ENCODE measurements at places on chromosomes 6 and 20.

DNA sequence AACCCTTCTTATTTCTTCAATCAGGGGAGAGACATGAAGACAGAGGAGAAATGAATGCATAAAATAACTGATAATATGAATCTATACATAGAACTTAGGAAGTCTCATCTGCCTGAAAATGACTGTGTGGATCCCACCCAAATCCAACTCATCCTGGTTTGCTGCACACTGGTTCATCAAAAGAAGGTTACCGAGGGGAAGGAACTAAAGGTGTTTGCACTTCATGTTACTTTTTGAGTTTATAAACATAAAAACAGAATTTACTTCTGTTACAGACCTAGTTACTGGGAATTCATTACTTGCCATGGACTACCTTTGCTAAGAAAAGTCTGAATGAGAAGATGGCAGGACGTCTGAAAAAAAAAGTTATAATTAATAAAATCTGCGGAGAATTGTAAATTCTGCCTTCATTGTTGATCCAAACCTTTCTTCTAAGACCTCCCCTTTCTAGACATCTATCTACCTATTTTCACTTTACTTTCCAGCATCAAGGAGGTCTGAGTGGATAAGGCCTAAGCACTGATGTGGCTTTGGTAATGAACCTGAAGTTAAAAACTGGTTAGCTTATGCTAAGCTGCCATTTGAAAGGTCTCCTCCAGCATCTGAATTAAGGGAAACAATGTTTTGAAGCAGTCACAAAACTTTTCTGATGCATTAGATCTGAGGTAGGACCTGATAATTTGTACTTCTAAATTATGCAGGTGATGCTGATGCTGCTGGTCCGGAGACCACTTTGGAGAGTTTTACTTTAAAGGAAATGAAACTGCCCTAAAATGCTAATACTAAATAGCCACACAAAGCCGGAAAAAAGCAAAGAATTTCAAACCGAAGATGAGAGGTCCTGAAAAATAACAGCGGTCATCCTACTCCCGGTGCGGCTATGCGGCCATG, 84.0 kb downstream of the HFE start:
- peak; percentile 33 for DNase-seq

GRCh38 chr20:37711994-37712964, 18.4 kb downstream of the CTNNBL1 start:
- no peak for DNase-seq

DNA sequence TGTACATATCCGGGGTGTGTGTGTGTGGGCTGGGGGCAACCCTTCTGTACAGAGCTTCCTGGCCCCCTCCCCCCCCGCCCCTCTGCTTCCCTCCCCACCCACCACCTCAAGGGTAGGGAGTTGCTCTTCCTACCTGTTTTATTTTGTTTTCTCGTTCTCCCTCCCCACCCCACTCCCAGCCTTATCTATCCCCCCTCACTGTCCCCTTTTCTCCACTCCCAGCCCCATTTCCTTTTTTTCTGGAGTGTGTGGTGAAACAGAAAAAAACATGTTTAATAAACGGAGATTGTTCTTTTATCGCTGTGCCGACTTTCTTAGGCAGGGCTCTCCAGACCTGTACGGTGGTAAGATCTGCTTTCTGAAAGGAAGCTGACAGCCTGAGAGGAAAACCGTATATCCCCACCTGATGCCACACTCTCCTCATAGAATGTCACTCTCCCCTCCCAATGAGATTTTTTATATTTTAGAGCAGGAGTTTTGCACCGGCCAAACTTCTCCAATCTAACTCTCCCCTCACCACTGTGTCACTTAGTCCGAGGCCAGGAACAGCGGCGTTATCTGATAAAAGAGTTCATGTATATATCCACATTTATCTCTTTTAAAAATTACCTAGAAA, 875 bp upstream of the ZBTB9 start:
- peak; percentile 18 for DNase-seq

DNA sequence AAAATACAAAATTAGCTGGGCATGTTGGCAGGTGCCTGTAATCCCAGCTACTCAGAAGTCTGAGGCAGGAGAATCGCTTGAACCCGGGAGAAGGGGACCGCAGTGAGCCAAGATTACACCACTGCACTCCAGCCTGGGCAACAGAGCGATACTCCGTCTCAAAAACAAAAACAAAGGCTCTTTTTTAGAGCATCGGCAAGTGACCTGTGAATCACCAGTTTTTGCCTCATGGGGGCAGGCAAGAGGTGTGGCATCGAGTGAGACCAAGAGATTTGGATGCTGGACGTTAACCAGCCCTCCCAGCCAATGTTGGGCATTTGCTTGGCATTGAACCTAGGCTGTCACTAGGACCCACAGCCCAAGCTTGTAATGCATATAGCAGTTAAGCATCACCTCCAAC, 14.6 kb upstream of the CDK5RAP1 start:
- peak; percentile 11 for DNase-seq

DNA sequence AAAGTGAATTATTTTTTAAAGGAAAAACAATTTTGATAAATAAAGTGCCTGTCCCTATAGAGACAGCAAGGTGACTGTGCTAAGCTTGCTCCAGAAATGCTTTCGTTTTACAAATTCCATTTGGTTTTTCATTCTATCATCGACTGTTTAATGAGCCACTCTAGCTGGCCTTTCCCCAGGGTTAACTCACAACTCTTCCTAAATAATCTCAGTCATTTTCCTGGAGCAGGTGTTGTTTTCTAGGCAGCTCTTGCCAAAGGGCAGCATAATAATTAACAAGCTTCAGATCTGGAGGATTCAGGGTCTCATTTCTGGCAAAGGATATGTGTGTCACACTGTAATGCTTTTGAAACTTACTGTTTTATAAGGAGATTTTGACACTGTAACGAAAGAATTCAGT, 184.2 kb downstream of the KHDC1L start:
- DNase-seq = no peak

DNA sequence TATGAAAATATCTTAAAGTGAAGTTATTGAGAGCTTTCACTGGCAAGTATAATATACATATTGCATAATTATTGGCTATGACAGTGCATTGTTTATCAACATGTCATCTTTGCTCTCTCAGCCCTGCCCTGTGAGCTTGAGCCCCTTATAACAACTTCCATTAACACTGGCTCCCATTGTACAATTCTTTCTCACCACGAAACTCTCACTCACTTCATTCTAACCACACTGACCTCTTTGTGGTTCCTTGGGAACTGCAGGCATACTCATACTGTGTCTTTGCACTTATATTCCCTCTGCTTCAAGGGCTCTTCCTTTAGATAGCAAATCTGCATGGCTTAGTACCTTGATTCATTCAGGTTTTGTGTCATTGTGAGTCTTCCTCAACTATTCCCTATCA, 411.8 kb downstream of the CDKAL1 start:
- no peak for DNase-seq

DNA sequence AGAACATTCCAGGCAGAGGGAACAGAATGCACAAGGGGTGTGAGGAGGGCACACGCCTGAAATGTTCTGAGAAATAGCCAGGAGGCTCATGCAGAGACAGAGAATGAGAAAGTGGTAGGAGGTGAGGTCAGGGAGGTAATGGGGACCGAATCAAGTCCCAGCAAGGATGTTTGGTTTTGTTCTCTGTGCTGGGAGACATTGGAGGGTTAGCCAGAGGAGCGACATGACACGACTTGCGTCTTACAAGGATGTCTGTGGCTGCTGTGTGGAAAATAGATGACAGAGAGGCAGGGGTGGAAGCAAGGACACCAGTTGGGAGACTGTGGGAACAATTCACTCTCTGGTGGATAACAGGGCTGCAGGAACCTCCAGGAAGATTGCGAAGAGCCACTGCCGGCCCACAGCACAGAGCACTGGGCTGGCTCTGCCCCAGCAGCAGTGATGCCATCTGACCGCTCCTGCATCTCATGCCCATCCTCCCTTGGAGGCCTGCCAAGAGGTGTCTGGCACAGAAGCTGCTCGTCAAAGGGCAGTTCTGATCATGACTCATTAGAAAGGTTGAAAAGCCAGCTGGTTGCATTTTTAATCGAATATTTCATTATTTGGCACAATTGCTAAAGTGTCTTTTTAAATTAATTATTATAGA, 57.7 kb upstream of the CD83 start:
- no peak for DNase-seq

DNA sequence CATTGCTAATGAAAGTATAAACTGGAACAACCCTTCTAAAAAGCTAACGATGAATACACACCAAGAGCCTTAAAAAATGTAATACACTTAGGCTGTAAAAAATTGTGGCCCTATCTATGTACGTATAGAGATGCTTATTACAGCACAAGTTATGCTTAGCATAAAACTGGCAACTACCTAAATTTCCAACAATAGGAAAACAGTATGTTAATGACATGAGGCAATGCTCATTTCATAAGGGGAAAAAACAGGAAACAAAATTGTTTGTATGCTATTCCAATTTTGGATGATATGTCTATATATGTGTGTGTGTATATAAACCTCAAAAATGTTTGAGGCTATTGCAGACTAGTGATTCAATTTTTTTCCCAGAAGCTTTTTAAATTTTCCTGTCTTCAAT, 82.5 kb downstream of the DTNBP1 start:
- DNase-seq = no peak

- DNase-seq = peak; percentile 30
Measured at GRCh38 chr20:45456632-45457031, 12.9 kb upstream of the WFDC2 start.

DNA sequence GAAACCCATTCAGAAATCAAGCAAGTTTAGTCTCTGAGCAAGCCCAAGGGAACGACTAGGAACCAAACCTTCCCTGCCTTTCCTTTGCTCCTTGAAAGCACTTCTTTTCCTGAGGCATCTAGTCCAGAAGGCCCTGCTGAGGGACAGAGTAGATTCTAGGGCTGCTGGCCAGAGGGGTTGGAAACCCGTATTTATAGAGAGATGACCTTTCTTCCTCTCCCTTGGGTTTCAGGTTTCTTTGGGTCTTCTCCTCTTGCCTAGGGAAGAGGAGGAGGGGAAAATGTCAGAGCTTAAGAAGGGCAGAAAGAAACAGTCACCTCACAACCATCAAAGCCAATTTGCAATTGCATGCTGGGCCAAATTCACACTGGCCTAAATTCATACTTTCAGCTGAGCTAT, 5.8 kb downstream of the APOBEC2 start:
- DNase-seq = no peak

DNA sequence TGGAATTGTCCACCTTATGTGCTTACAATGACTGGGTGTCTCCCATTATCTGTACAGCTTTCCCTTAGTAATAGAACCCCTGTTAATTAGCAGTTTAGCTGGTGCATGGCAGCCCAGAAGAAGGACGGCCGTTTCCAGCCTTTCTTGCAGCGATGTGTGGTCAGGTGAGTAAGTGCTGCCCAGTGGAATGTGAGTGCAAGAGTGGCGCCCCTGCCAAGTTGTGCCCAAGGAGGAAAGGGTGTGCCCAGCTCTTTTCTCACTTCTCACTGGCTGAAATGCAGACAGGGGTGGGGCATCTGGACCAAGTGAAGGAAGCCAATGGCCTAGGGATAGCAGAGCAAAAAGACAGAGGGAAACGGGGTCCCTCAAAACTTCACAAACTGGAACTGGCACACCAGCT, 296.8 kb downstream of the PREX1 start:
- DNase-seq = no peak

- DNase-seq = no peak
Measured at GRCh38 chr6:138987080-138987642, 892 bp downstream of the REPS1 start.

GRCh38 chr6:77015350-77015749, 447.9 kb downstream of the HTR1B start:
- no peak for DNase-seq

DNA sequence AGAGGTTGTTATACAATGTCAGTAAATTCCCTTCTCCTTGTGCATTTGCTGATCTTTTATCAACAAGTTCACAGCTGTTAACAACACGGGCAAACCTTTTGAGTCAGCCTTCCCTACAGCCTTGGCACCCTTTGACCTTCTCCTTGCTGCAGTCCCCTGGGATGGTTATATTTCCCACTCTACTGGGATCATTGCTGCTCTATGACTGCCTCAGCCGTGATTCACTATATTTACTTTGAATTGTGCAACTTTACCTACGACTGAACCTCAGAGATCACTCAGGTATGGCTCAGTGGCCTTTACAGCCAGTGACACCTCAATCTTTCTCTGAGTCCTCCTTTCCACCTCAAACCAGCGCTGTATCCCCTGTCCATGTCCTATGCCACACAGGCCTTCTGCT, 1293.3 kb downstream of the EPHA7 start:
- DNase-seq = no peak

DNA sequence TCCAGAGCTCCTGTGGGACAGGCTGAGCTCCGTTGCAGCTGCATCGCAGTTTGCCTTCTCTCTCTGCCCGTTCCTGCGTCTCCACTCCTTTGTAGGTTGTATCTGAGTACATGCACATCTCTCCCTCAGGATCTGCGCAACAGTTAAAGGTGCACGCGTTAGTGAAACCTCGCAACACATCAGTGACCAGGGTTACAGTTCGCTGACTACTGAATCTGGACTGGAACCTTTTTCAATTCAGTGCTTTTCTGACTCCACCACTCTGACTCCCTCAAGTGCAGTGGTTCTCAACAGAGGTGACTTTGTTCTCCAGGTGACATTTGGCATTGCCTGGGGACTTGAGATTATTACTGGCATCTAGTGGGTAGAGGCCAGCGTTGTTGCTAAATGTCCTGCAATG, 44.0 kb downstream of the UST start:
- DNase-seq = no peak

DNA sequence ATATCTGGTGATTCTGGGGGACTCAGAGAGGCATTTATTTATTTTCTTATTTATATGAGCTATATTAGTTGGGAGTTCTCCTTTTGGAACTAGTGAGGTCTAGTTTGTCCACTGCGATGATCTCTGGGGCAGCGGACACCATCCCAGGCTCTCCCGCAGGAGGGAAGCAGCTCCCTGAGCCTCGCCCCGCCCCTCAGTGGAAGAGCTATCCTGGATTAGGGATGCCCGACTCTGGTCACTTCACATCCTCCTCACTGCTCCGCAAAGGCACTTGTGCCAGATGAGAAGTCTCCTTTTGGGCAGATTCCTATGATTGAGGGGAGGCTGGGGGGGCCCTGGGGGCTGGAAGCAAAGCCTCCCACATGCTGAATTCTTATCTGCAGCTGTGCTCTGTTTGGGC, 3.6 kb upstream of the MAS1 start:
- DNase-seq = no peak

- no peak for DNase-seq
Measured at GRCh38 chr6:166770216-166771116, 143.4 kb upstream of the RPS6KA2 start.

DNA sequence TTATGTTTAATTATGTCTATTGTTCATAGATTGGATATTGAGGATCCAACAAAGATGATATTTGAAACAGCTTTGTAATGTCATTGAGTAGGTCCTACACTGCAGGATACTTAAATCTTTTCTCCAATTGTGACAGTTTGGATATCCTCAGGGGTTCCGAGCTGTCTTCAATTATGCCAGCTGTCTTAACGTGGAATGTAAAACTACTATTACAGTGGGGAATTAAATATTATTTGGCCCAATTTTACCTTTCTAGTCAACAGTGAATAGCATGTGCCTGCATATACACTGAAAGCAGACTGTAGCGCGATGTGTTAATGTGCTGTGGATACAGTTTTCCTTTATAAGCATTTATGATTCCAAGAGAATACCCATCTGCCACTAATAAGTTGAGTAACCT, 156.9 kb downstream of the GRIK2 start:
- no peak for DNase-seq
